ENCODE measurements at places on chromosomes 16 and 17.

DNA sequence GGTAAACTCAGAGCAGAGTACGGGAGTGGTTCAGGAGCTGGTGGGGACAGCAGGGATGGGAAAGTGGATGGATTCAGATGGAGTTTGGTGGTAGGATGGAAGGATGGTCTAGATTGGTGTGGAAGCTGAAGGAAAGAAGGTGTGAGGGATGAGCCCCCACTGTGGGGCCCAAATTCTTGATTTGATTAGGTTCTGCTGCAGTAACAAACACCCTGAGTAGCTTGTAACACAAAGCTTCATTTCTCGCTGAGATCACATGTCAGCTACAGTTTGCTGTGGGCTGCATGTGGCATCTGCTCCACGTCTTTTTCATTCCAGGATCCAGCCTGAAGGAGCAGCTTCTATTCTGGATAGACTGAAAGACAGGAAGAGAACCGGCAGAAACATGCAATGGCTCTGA, 143.8 kb downstream of the IRX3 start:
- no peak for DNase-seq

- DNase-seq: no peak
Measured at GRCh38 chr17:68460146-68460545, 2.9 kb upstream of the WIPI1 start.

- DNase-seq: no peak
Measured at GRCh38 chr16:7820816-7821215, 488.2 kb downstream of the RBFOX1 start.

DNA sequence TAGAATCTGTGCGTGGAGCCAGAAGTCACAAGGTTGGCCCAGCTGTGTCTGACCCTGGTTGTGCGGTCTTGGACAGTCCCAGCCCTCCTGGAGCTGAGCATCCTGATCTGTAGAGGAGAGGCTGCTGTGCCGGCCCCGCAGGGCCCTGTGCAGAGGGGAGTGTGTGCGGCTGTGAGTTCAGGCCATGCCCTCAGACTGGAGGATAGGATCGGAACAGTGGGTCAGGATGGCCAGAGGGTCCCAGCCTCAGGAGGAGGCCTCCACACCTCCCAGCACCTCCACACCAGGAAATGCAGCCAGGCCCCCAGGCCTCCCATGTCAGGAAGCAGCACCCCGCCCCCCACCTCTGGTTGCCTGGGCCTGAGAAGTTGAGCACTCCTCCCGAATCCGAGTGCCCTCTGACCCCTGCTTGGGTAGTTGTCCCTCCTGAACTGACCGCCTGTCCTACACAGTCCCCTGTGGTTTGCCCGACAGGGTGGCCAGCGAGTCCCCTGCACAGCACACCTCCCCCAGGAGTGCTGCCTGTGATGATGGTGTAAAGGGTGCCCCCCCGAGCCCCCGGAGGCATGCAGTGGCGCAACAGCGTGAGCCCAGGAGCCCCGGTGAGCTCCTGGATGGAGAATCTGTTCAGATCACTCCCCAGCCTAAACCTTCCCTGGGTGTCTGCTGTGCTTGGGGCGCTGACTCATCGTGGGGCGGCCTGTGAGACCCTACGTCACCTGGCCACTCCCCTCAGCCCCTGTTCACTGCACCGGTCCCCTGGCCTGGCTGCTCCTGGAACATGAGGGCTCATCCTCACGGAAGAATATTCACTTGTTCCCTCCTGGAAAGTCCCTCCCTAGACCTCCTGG, 285.2 kb downstream of the SEC14L1 start:
- DNase-seq: peak; percentile 42

- DNase-seq: no peak
Measured at GRCh38 chr17:32910769-32911168, 17.2 kb upstream of the TMEM98 start.

DNA sequence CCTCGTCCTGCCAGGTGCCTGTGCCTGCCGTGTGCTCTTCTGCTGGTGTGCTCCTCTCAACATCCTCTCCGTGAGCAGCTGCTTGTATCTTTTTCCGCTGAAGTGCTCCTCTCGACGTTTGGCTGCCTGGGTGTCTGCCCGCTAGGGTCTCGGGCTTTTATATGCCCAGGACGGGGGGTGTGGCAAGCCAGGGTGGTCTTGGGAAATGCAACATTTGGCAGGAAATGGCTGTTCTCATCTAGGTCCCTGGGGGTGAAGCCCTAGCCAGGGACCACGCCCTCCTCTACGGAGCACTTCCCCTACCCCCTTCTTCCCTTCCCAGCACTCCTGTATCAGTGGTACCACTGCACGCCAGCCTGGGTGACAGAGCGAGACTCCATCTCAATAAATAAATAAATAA, 49.4 kb downstream of the IQCK start:
- DNase-seq: no peak
